HuH-7.5 (cell line): ENCODE measurements at places on chromosomes 5 and 9.
A peak's percentile ranks its signal among the peaks of the same experiment; 100 is the strongest.

DNA sequence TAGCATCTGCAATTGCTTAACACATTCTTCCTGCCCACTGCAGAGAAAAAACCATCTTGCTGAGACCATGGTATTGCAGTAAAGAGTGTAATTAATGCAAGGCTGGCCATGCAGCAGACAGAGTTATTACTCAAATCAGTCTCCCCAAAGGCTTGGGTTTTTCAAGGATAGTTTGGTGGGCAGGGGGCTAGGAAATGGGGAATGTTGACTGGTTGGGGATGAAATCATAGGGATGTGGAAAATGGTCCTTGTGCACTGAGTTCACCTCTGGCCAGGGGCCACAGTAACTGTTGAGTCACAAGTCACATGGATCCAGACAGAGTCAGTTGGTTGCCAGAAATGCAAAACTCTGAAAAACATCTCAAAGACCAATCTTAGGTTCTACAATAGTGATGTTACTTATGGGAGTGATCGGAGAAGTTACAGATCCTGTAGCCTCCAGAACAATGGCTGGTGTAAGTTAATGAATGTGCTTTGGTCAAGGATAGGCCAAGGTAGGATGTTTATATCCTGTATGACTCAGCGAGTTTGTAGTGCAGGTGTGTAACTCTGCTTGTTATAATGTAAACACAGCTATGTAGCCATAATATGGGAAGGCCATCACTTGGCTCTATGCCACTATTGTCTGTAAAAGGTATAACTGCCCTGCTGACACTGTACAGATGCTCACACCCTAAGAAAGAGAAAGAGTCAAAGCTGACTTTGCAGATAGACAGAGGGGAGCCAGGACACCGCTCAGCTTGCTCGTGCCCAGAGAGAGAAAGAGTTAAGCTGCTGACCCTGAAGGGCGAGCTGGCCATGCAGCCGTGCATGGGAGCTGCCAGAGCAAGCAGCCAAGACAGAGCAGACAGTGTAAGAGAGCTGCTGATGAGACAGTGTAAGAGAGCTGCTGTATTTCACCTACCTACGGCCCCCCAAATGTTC lies 27.2 kb downstream of the C9orf152 start:
- DNase-seq: no peak

DNA sequence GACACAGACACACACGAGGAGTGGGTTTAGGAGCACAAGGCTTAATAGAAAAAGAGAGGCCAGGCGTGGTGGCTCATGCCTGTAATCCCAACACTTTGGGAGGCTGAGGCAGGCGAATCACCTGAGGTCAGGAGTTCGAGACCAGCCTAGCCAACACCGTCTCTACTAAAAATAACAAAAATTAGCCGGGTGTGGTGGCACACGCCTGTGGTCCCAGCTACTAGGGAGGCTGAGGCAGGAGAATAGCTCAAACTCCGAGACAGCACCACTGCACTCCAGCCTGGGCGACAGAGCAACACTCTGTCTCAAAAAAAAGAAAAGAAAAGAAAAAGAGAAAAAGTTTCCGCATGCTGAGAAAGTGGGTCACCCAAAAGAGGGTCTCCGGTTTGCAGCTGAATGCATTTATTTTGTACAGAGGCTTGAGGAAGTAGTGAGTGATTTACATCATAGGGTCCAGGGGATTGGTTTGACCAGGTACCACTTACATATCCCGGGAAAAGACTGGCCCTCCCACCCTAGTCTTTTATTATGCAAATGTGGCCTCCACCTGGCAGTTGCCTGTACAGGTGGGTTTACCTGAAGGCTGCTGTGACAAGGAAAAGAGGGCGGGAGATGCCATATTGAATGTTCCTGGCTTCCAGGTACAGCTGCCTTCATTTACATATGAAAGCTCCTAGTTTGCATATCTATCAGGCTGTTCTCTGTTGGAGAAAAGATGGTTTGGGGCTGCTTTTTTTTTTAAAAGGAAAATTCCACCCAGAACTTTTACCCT lies 366.2 kb upstream of the GRAMD2B start:
- DNase-seq: no peak

GRCh38 chr9:95147452-95148207 lies 169.9 kb downstream of the FANCC start:
- DNase-seq: no peak

GRCh38 chr5:35041261-35041660 lies 6.5 kb downstream of the AGXT2 start:
- DNase-seq: no peak

DNA sequence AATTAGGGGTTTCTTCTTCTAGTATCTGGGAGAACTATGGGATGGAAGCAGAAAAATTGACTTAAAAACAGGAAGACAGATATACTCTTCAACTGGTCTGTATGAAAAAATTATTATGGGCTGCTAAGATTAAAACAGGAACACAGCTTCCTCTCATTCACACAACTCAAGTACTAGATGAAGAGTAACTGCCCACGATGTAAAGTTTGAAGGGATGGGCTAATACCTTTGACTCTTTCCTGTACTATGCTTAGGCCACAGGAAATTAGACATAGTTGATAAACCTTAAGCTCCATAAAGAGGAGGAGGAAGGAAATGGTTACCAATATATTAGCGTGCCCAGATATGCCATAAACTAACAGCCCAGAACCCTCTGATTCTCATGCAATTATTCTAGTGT lies 88.6 kb downstream of the ANKRD31 start:
- DNase-seq: no peak

- DNase-seq: peak; percentile 97
These were observed 166.2 kb downstream of the PAX5 start for GRCh38 chr9:36867672-36868471.

- DNase-seq: no peak
These were observed 69.3 kb downstream of the PSD2 start for GRCh38 chr5:139864716-139865483.

GRCh38 chr5:149581192-149581861 lies at the start of gene ARHGEF37:
ARHGEF37 (plus strand) TSS chr5:149581498; CDS start chr5:149597770, 16,272 bp downstream.
- peak; percentile 10 for DNase-seq

DNA sequence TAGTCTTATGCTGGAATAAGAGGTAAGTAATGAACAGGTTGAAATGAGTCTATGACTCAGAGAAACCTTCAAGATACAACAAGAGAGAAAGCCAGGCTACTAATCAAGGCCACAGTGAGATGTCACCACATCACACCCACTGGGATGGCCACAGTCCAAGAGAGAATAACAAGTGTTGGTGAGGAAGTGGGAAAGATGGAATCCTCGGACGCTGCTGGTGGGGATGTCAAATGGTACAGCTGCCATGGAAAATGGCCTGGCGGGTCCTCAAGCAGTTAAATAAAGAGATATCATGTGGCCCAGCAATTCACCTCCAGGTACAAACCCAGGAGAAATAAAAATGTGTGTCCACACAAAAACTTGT lies 41.9 kb upstream of the NEURL1B start:
- DNase-seq: no peak

DNA sequence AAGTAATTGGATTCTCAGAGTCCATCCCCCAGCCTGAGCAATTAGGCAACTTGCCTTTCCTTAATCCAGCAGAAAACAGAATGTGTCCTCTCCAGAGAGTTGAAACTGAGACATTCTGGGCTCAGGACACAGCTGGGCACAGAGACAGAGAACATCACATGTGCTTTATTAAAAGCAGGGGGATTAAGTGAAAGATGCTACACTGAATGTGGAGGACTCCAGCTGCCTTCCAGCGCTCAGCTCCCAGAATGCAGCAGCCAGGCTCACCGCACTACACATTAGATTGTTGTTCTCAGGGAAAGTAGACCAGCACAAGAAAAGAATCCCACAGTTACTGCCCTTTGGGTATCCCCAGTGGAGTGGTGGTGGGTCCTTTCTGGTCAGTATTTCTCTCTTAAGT lies 141.6 kb upstream of the IL12B start:
- DNase-seq: no peak

- no peak for DNase-seq
These were observed 200.0 kb upstream of the ANKRD55 start for GRCh38 chr5:56433039-56433617.
